ENCODE measurements at places on chromosomes 5 and 9.

DNA sequence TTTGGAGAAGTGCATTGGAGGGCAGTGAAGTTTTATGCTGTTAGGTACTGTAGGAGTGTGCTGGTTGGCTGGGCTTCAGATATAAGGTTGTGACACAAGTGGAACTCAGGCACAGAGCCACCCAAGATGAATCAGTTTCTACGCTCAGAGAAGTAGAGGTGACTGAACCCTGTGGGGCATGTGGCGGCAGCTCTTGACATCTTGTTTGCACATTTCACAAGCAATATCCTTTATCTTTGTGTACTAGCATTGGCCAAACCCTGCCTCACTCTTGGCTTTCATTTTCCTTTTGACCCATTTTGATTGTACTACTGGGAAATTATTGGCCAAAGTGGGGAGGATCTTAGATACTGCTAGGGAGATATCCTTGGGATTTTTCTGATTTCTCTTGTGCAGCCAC lies 110.0 kb downstream of the PSAT1 start:
- DNase-seq = no peak

GRCh38 chr5:10528056-10528816 lies 35.6 kb upstream of the ANKRD33B start:
- DNase-seq = no peak

GRCh38 chr9:16410601-16411280 lies 459.7 kb downstream of the BNC2 start:
- DNase-seq = no peak

DNA sequence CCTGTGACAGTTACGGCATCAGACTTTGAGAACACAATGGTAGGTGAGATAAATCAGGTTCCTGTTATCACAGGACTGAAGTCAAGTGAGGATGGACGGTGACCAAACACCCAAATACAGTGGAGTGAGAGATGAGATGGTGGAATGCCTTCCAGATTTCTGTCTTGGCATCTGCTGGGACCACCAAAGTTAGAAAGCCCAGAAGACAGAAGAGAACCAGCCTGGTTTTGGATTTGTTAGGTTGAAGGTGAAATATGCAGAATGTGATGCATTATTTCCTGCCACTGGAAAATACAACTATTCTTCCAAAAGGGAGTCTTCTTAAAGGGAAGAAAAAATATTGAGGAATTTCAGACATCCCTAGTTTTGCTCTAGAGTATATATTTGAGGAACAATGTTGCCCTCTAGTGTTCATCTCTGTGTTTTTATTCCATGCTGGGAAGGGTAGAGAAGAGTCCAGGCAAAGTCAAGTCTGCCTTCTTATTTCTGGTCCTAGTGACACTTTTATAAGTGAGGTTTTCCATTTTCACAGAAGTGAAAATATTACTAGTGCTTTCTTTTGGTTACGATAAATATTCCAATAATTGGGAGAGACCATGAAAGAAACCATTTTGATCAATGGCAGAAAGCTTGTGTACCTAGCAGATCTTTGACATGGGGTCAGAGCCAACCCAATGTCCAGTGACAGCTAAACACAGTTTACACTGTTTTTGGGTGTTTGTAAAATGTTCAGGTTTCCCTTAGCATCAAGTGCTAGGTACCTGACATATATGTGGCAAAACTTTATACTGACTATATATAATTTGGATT lies 142.3 kb upstream of the ANKH start:
- no peak for DNase-seq

DNA sequence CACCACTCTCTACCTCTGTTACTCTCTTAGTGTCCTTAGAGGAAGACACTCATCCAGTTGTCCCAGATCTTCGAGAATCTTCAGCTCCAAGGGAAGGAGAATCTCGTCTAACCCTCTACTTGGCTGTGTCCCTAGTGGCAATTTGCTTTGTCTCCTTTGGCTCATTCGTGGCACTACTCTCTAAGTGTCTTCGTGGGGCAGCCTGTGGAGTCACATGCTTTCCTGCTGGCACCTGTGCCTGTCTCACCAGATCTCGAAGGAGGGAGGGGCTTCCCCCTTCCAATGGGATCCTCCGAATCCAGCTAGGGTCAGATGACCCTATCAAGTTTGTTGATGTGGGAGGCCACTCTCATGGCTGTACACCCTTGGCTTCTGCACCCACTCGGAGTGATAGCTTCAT lies 1.8 kb upstream of the PCDHGC5 start:
- DNase-seq = no peak

DNA sequence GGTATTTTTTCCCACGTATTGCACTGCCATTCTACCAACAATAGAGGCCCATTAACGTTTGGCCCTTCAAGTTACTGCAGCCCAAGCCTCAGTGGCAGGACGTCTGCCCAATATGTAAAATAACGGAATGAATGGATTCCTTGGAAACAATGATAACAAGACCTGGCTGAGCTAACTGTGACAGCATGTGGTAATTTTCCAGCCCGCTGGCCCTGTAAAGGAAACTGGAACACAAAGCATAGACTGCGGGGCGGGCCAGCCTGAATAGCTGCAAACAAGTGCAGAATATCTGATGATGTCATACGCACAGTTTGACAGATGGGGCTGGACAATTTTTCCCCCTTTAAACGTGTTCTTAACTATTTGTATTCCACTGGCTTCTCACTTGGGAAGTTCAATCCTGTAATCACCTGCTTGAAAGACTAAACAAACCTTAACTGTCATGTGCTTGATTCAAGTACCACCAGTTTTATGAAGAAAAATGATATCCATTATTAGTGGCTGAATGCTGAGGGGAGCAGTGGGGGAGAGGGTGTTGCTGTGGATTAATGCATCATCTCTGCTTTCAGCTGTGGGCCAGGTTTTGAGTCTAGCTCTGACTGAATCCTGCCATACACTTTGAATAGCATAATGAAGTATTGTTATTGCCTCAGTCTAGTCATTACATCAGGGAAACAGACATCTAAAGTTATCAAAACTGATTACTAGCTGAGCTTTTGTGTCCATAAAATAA lies 323.9 kb downstream of the TMEM161B start:
- no peak for DNase-seq

DNA sequence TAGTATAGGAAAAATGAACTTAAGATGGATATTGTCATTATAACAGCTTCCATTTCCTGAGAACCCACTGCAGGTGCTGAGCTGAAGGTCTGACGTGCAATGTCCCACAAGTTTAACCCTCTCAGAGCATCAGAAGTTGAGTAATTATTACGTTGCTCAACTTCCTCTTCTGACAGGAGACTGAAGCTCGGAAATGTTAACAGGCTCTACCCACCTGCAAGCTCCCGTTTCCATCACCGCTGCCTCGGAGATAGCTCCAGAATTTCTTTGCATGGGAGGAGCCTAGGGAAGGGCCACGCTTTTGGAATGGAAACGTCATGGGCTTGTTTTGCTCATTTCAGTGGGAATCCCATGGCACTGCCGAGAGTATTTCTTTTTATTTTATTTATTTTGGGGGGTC lies 1.0 kb upstream of the NTMT1 start:
- DNase-seq = no peak

Data from memory B cell (primary cell).